Neural crest cell (in vitro differentiated cells): ENCODE measurements at places on chromosomes 6 and 20. TPM values are rescaled to one million over a fixed set of nuclear protein-coding genes. Genes with fewer than 3 reads are reported as not detected.

RBPJL gene
- total RNA-seq, result not detected in 2 replicates

PRDM13 gene
- total RNA-seq, result 0.09 and 0.14 TPM in 2 replicates

CRNKL1 gene
- 24.0 and 25.8 TPM in 2 replicates for total RNA-seq

FAM209B gene
- 0.55 TPM in 1 of 2 replicates, not detected in the other for total RNA-seq

GJA1 gene
- 91.2 and 92.6 TPM in 2 replicates for total RNA-seq

ELOVL2 gene
- 12.8 and 13.8 TPM in 2 replicates for total RNA-seq

NKX2-4 gene
- total RNA-seq, result not detected in 2 replicates

POU5F1 gene
- not detected in 2 replicates for total RNA-seq

BNIP5 gene
- total RNA-seq, result not detected in 2 replicates

PTP4A1 gene
- total RNA-seq, result 78.1 and 79.9 TPM in 2 replicates

SHLD1 gene
- 5.0 and 6.9 TPM in 2 replicates for total RNA-seq

FAM162B gene
- 1.9 and 2.5 TPM in 2 replicates for total RNA-seq

PSMB8 gene
- total RNA-seq, result 1.1 and 1.7 TPM in 2 replicates

C20orf173 gene
- total RNA-seq, result not detected in 2 replicates

MOCS3 gene
- 6.1 and 6.5 TPM in 2 replicates for total RNA-seq

MUC22 gene
- not detected in 2 replicates for total RNA-seq

ASIP gene
- not detected in 2 replicates for total RNA-seq

TXNDC5 gene
- total RNA-seq, result 101 and 104 TPM in 2 replicates

TRMT6 gene
- 23.1 and 24.4 TPM in 2 replicates for total RNA-seq

ULBP3 gene
- 16.4 and 17.5 TPM in 2 replicates for total RNA-seq

CRIP3 gene
- 2.0 and 2.6 TPM in 2 replicates for total RNA-seq

ANGPT4 gene
- 0.07 TPM in 1 of 2 replicates, not detected in the other for total RNA-seq

GNAS-AS1 gene
- total RNA-seq, result 3.8 and 6.3 TPM in 2 replicates

PSMG4 gene
- 26.3 and 27.9 TPM in 2 replicates for total RNA-seq

CTAGE9 gene
- total RNA-seq, result not detected in 2 replicates

ECT2L gene
- not detected in 2 replicates for total RNA-seq

SLC17A3 gene
- total RNA-seq, result not detected in 2 replicates

SLC22A23 gene
- 12.5 and 14.6 TPM in 2 replicates for total RNA-seq

TRDN gene
- not detected in 2 replicates for total RNA-seq

SMOC2 gene
- total RNA-seq, result 0.14 and 0.23 TPM in 2 replicates

FILIP1 gene
- 0.79 and 0.89 TPM in 2 replicates for total RNA-seq

CSNK2A1 gene
- 207 and 227 TPM in 2 replicates for total RNA-seq

CFB gene
- total RNA-seq, result not detected in 2 replicates

TSPO2 gene
- not detected in 2 replicates for total RNA-seq

OPN5 gene
- not detected in 2 replicates for total RNA-seq

FHL5 gene
- total RNA-seq, result not detected in 2 replicates

APOM gene
- total RNA-seq, result 3.8 and 4.2 TPM in 2 replicates

PROCR gene
- not detected in 2 replicates for total RNA-seq

KHDC1 gene
- total RNA-seq, result 12.6 and 12.9 TPM in 2 replicates

SIRPD gene
- total RNA-seq, result not detected in 2 replicates

PLTP gene
- total RNA-seq, result 56.6 and 61.0 TPM in 2 replicates

HLA-DOB gene
- 0.28 TPM in 1 of 2 replicates, not detected in the other for total RNA-seq

SLC35D3 gene
- total RNA-seq, result not detected in 2 replicates

COX4I2 gene
- not detected in 2 replicates for total RNA-seq

TSHZ2 gene
- 6.4 and 8.5 TPM in 2 replicates for total RNA-seq

TPBG gene
- 21.4 and 22.5 TPM in 2 replicates for total RNA-seq

HLA-DQA1 gene
- not detected in 2 replicates for total RNA-seq

LAMP5 gene
- 0.98 and 1.0 TPM in 2 replicates for total RNA-seq

PROKR2 gene
- not detected in 2 replicates for total RNA-seq

CFAP206 gene
- total RNA-seq, result 0.86 and 0.93 TPM in 2 replicates

MAP7 gene
- 1.3 and 1.4 TPM in 2 replicates for total RNA-seq

ARMC12 gene
- total RNA-seq, result 2.7 and 2.9 TPM in 2 replicates

MYLK2 gene
- total RNA-seq, result 1.6 and 1.8 TPM in 2 replicates

MACROD2 gene
- total RNA-seq, result 4.0 and 6.4 TPM in 2 replicates

MTHFD1L gene
- total RNA-seq, result 67.6 and 71.3 TPM in 2 replicates
